ENCODE measurements at places on chromosomes 13 and 19.

DNA sequence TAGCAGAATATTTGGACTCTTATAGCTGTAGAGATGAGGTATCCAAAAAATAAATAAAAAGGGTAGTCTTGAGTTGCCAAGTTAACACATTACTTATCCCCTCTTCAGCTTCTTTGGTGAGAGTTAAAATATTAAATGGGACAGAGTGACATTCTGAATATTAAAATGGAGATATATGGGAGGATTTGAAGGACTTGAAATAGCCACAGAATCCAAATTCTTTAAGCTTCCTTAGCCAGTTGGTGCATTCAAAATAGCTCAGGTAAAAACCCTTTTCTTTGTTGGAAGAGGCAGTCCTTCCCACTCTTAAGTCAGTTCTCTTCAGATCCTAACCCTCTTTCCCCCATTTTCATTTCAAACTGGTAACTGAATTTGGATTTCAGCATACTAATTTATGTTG is 130.1 kb upstream of the KLF12 start:
- DNase-seq, result no peak

GRCh38 chr19:35254341-35255297 is 5.8 kb downstream of the LSR start:
- no peak for DNase-seq

DNA sequence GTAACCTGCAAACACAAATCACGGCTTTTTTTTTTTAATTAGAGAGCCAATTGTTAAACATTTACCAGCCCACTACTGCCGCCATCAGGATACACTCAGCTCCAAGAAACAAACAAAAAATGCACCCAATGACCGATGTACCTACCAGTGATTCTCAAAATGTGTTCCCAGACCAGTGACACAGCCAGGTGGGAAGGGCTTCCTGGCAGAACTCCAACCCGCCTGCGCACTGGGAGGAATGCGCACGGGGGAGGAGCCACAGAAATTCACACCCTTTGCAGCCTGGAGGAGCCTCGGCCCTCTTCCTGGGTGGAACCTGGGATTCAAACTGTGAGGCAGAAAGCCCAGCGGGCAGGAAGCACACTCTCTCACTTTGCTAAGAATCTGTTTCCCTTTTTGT is 255.9 kb downstream of the TBC1D4 start:
- no peak for DNase-seq

GRCh38 chr19:58354478-58355030 is 1.3 kb upstream of the A1BG start:
- no peak for DNase-seq

DNA sequence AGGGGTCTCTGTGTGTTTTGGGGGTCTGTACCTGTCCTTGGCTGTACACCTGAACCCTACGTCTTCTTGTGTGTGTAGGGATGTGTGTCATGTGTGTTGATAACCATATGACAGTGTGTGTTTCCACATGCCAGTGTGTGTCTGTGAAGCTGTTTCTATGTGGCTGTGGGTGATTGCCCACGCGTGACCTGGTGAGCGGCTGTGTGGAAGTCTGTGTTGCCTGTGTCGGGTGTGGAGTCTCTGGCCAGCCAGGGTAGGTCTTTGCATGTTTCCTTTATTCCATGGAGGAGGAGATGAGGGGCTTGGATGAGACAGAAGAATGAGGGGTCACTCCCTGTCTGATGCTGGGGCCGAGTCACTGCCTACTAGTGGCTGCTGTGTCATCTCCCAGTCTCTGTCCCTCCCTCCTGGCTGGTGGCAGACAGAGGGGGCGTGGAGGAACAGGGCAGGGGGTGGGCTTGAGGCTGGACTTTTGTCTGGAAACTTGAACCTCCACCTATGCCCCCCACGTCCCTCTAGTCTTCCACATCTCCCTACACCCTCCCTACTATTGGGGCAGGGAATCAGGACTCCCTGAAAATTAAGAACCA is 2.8 kb upstream of the FOSB start:
- DNase-seq, result no peak

- DNase-seq, result no peak
These were observed 138.4 kb downstream of the ATP11A start for GRCh38 chr13:112828082-112828699.

- DNase-seq, result no peak
These were observed 13.5 kb downstream of the BCL3 start for GRCh38 chr19:44762038-44762437.

GRCh38 chr19:1438933-1439354 is 748 bp downstream of the RPS15 start:
- no peak for DNase-seq

- no peak for DNase-seq
These were observed 18.2 kb downstream of the ARHGAP33 start for GRCh38 chr19:35793381-35794165.

DNA sequence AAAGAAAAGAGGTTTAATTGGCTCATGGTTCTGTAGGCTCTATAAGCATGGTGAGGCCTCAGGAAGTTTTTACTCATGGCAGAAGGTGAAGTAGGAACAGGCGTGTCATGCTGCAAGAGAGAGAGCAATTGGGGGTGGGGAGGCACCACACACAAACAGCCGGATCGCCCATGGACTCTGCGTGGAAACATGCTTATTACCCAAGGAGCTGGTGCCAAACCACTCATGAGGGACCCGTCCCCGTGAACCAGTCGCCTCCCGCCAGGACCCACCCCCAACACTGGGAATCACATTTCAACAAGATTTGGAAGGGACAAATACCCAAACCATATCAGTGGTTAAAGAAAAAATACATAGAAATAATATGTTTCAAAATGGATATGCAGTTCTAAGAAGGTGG is 174.6 kb upstream of the RNF113B start:
- no peak for DNase-seq

GRCh38 chr19:32675720-32676185 is at the start of gene RGS9BP:
Gene RGS9BP, plus strand, starts transcription at chr19:32675848. Its CDS starts 416 bp downstream, at chr19:32676264.
- peak; percentile 60 for DNase-seq

DNA sequence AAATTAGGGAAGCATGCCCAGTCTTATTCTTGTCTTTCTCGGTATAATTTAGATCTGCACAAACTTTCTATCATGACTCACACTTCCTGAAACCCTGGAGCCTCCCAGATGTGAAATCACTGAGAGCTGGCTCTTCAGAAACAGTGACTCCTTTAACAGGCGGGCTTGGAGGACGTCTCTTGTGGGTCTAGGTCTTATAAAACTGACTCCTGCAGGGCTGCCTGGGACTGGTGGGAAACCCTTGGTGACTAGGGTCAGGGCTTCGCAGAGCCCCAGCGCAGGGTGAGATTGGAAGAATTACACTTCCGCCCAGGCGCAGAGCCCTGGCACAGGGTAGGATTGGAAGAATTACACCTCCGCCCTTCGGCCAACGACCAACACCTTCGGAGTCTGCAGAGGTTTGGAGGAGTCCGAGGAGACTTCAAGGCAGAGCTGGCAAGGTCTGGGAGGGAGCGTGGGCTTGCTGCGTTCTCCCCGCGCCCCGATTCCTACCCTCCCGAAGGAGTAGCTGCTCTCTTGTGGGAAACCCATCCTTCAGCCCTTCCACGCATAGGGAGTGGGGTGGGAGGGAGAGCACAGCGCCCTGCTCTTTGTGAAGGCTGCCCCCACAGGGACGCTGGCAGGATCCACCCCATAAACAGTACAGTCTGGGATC is 43.4 kb upstream of the MAP3K10 start:
- no peak for DNase-seq

GRCh38 chr13:20993661-20994440 is 67.5 kb downstream of the LATS2 start:
- DNase-seq, result no peak

GRCh38 chr19:46551164-46551563 is 50.0 kb upstream of the CALM3 start:
- no peak for DNase-seq
